ENCODE measurements at places on chromosomes 11 and 22.
A peak's percentile ranks its signal among the peaks of the same experiment; 100 is the strongest.

GRCh38 chr11:30344085-30344484 is 21.2 kb downstream of the ARL14EP start:
- no peak for DNase-seq

DNA sequence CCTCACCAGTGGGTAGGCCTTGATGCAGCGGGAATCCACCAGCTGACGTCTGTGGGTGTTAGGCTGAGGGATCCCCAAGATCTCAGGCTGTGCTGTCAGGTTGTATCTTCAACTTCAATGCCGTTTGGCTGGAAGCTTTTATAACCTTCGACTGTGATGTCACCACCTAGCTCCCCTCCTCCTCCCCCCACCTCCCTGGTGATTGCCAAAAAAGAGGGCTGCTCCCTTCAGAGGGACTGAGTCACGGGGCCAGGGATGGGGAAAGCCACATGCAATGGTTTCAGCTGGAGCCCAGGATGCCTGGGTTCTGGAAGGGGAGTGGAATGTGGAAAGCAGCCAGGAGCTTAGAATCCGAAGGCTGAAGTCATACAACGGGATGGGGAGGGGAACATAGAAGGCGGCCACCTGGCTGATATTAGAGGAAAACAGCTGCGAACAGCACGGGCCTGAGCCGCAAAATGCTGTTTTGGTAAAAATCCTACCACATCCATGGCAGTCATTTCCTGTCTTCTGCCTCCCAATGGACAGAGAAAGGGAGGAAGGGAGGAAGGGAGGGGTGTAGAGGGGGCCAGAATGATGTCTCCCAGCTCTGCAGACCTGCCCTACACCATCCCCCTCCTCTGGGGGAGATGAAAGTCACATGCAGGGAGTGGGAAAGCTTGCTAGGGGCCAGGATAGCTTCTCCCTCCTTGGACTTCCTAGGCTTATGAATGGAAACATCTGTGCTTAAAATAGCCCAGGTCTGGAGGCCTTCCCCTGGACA is at the start of gene LRRN4CL:
LRRN4CL (minus strand) TSS at position 110 of the 763 bp plus-strand sequence. CDS start 1,022 bp downstream, outside the sequence.
- peak; percentile 18 for DNase-seq

DNA sequence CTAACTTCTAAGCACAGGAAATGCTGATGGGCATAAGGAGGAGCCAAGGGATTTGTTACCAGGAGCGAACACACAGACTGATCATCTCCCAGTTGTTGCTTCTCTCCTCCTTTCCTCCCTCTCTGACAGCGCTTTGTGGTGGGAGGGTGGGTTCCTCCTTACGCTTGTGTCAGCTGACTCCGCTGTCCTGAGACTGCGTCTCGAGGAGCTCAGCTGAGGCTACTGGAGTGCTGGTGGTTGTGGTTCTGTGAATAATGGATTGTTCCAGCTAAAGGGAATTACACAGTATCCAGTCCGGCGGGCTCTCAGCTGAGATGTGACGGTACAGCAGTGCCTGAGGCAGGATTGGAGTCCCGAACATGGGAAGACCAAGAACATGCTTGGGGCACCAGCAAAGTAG is 113.4 kb downstream of the CTNND1 start:
- DNase-seq: no peak

DNA sequence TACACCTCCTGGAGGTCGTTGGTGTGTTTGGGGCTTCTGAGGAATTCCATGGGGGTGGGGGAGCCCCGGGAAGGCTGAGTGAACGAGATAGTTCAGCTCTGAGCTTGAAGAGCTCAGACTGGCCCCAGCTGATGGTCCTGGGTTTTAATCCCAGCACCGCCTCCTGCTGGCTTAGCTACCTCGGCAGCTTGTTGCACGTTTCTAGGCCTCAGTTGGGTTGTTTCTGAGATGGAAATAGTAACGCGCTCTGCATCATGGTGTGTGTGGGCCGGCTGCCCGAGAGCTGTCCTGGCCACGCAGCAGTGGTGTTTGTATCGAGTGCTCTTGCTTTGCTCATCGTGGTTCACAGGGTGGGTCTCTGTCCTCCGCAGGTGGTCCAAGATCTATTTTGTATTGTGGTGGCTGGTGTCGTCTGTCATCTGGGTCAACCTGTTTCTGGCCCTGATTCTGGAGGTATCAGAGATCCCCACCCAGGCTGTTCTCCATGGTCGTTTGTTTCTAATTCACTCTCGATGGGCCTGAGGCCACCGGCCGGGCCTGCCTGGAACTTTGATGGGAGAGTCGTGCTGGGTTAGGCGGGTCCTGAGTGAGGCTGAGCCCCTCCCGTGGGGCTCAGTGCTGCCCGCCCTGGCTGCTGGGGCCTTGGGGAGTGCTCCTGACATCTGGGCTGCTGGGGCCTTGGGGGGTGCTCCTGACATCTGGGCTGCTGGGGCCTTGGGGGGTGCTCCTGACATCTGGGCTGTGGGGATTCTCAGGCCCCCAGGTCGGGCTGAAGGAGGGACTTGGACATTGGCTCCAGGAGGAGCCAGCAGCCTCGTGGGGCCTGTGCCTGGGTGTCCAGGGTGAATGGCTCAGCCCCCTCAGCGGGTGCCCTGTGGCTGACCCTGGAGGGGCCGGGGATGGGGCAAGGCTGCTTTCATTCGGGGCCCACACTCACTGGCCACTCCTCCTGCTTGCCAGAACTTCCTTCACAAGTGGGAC is 37.7 kb downstream of the TPCN2 start:
- DNase-seq: no peak

GRCh38 chr11:11510939-11511338 is 110.9 kb downstream of the GALNT18 start:
- DNase-seq: no peak

- DNase-seq: no peak
Observed at GRCh38 chr11:7170431-7170830, 81.3 kb upstream of the SYT9 start.

- no peak for DNase-seq
Observed at GRCh38 chr11:27650988-27651387, 49.3 kb downstream of the BDNF start.

DNA sequence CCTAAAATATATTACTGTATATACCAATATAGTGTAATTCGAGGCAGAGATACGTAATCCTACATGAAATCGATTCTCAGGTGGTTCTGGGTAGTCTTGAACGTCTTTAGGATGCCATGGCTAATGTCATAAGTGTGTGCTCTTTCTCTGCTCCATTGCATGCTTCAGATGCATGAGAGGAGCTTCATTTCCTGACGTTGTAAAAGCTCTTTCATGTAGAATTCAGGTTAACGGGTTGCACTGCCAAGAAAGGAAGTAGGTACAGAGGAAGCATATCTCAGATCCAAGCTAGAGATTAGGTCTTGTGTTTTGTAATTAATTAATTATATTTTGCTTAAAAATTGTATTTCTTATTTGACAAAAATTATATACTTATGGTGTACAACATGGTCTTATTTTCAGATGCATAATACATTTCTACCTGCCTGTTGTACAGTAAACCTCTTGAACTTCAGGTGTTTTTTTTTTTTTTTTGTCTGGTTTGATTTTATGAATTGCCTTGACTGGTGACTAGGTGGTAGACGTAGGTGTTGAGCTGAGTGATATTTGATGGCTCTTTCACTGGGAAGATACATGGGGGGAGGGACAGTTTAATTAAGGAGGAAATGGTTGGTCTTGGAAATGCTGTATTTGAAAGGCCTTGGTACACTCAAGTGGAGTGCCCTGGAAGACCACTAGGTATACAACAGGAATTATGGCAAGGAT is 9.3 kb downstream of the NUP50 start:
- no peak for DNase-seq

DNA sequence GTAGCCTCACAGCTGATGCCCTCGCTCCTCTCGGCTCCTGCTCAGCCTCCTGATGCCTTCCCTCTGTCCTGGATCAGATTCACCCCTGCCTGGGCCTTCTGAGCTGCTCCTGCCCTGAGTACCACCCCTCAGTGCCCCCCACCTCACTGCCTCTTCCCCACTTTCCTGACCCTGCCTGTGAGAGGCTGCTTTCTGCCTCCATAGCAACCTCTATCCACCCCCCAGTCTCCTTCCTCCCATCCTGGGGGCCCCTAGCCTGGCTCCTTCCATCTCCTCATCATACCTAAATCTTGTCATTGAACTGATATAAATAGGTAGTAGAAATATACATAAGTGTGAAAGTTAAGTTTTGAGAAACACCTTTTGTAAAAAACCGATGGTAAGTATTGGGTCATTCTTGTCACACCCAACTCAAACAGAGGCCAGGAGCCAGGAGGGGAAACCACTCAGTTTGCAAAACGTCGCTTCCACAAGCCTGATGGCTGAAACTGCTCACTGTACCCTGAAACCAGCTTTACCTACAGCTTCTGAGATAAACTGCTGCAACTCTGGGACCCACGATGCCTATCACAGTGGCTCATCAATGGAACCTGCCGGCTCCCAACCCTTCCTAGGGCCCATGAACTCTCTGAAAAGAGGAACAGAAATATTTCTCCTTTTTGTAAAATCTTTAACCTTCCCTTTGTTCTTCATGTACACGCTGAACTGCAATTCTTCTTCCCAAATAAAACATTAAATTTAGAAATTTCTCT is 4.8 kb upstream of the APOBEC3H start:
- no peak for DNase-seq

GRCh38 chr11:44622190-44622650 is 56.8 kb downstream of the CD82 start:
- no peak for DNase-seq

GRCh38 chr22:32801537-32802236 is at the start of gene TIMP3:
TSS of gene TIMP3 (plus strand) at chr22:32801705. CDS start at chr22:32802002, 297 bp downstream.
- DNase-seq: no peak

GRCh38 chr11:119800171-119800570 is 71.2 kb upstream of the NECTIN1 start:
- DNase-seq: no peak

GRCh38 chr22:46428602-46429324 is 93.2 kb downstream of the TRMU start:
- DNase-seq: no peak

- DNase-seq: no peak
Observed at GRCh38 chr22:19527321-19527721, 3.1 kb upstream of the CLDN5 start.

DNA sequence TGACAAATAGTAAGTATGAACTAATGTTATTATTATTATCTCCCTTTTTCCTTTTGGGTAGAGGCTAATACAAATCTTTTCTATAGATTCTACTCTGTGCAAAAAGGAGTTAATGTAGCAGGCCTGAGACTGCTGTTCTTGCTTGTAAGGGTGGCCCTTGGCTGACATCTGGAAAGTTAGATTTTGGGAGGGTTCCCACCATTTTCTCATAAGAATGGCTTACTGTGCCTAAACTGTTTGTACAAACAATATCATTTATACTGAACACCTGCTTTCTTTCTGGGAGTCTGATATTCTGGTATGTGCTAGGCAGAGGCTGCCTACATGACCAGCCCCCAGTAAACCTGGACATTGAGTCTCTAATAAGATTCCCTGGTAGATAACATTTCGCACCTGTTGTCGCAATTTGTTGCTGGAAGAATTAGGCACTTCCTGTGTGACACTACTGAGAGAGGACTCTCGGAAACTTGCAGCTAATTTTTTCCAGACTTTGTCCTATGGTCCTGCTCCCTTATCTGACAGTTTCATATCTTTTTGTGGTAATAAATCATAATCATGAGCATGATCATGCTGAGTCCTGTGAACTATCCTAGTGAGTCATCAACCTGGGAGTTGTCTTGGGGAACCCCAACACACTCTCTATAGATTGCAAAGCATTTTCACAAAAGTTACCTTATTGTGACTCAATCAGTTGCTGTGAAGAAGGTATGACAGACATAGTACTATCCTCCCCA is 257.7 kb upstream of the CCDC90B start:
- DNase-seq: no peak

GRCh38 chr11:81033779-81034540 is 1593.1 kb upstream of the TENM4 start:
- no peak for DNase-seq

DNA sequence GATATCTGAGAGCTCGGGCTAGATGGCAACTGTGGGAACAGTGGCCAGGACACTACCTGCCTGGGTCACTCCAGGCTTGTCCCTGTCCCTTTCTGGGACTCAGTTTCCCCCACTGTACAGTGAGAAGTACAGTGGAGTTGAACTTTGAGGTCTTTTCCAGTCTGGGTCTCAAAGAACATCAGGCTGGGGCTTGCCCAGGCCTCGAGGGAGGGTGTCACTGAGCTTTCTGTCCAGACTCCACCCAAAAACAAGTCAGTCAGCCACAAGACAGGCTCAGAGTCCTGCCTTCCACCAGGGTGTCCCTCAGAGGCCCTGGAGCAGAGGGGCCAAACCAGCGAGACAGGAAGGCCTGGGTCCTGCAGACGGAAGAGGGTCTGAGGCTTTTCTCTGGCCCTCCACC is 2.0 kb upstream of the PLA2G3 start:
- DNase-seq: no peak
